ENCODE measurements at places on chromosomes 5 and 9.

DNA sequence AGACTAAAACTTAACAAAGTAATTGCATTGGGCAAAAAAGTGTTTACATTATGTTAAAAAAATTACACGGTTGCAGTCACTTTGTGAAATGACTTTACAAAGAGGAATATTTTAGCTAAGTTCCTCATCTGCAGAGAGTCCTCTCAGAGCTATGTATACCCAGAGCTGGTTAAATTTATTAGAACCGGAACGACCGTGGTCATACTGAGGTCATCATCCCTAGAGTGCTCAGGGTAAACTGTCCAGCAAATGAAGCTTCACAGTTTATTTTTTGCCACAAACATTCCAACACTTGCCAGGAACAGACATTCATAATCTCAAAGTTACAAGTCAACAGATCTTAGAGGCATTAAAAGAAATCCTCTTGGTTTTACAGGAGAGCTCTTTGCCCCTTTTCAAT is 897 bp downstream of the ROPN1L start:
- no peaks in the 10 kb centered on the region for H3K27me3 ChIP-seq
- H3K4me3 ChIP-seq = no peak overlapping the region
- no peak overlapping the region for H3K27ac ChIP-seq
- DNase-seq = no peak

- DNase-seq = no peak
- no peaks in the 10 kb centered on the region for H3K4me1 ChIP-seq
- H3K4me3 ChIP-seq = no peak overlapping the region
- no peaks in the 10 kb centered on the region for H3K27me3 ChIP-seq
- H3K36me3 ChIP-seq = no peaks in the 10 kb centered on the region
Observed at GRCh38 chr5:158392753-158393152, 533.8 kb upstream of the CLINT1 start.

DNA sequence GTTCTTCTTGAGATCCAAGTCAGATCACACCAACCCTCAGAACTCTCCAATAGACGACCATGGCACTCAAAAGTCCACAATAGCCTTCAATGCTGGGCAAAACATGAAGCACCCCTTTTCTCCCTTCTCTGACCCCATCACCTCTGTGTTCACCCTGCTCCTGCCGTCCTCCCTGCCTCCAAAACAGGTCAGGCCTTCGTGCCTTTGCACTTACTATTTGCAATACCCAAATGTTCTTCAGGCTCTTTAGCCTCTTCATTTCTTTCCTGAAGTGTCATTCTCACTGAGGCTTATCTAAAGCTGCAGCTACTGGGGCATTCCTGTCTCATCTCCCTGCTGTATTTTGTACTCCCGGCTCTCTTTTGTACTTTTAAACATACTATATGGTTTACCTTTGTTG is 2.0 kb upstream of the ROPN1L start:
- peaks cover 5% of the 10 kb centered on the region for H3K36me3 ChIP-seq
- no peak overlapping the region for H3K4me3 ChIP-seq

DNA sequence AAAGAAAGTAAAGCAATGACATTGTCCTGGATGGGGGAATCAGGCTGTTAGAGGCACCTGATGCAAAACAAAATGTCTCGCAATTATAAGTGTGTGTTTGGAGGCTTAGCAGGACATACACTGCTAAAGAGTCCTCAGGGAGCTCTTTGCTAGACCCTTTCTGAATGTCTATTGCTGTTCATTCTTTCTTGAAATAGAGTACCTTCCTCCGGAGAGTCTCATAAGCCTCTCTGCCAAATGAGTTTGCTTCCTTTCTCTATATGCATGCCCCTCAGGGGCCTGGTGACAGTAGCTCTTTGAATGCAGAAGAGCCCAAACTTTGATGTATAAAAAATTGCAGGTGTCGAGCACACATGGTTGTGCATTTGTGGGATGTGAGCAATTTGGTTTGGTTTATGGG is 26.4 kb upstream of the ADAMTSL1 start:
- H3K4me1 ChIP-seq = no peaks in the 10 kb centered on the region
- H3K27ac ChIP-seq = peak overlapping the region; percentile 75
- DNase-seq = no peak
- H3K27me3 ChIP-seq = no peaks in the 10 kb centered on the region

DNA sequence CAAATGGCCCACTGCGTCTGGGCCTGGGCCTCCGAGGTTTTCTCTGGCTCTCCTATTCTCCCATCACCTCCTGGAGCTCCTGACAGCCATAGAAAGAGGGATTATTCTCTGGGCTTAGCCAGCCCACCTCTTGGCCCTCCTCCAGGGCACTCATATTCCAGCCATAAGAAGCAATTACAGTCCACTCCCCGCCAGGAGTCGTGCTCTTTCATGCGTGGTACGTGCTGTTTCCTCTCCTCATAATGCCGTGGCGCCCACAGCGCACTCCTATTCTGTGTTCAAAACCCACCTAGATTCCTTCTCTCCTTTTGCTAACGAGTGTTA is 240.8 kb upstream of the ZNF462 start:
- H3K4me3 ChIP-seq = no peak overlapping the region
- H3K36me3 ChIP-seq = no peaks in the 10 kb centered on the region
- no peaks in the 10 kb centered on the region for H3K4me1 ChIP-seq
- H3K27me3 ChIP-seq = no peaks in the 10 kb centered on the region
- no peak for DNase-seq

DNA sequence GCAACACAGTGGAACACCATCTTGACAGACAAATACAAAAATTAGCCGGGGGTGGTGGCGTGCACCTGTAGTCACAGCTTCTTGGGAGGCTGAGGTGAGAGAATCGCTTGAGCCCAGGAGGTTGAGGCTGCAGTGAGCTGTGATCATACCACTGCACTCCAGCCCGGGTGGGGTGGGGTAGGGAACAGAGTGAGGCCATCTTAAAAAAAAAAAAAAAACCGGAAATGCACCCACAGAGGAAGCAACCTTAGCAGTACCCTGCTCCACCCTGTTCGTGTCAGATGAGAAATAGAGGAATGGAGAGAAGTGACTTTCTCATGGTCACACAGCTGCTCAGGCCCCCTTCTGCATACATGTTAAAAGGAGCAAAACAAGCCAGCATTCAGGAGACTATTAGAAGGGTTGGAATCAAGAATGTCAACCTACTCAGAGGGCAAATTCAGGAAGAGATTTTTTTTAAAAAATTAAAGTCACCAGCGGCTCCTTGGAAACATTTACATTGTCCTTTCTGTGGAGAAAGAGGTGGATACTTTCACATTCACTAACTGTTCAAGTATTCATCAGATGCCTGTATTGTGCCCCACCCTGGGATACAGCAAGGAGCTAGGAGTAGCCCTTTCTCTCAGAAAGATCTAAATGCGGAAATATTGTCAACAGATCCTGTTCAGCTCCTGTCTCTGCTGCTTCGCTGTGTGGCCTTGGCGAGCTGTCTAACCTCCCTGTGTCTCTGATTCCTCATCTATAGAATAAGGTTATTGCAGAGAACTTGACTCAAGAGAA is 41.0 kb downstream of the CYFIP2 start:
- H3K27me3 ChIP-seq = no peaks in the 10 kb centered on the region
- H3K4me1 ChIP-seq = no peaks in the 10 kb centered on the region
- no peak overlapping the region for H3K27ac ChIP-seq
- H3K4me3 ChIP-seq = no peak overlapping the region

- no peaks in the 10 kb centered on the region for H3K27me3 ChIP-seq
- peak overlapping the region; percentile 91 for H3K27ac ChIP-seq
- H3K4me1 ChIP-seq = peaks cover 52% of the 10 kb centered on the region
- no peaks in the 10 kb centered on the region for H3K36me3 ChIP-seq
- no peak overlapping the region for H3K4me3 ChIP-seq
Observed at GRCh38 chr5:38468978-38469706, 87.3 kb downstream of the LIFR start.

DNA sequence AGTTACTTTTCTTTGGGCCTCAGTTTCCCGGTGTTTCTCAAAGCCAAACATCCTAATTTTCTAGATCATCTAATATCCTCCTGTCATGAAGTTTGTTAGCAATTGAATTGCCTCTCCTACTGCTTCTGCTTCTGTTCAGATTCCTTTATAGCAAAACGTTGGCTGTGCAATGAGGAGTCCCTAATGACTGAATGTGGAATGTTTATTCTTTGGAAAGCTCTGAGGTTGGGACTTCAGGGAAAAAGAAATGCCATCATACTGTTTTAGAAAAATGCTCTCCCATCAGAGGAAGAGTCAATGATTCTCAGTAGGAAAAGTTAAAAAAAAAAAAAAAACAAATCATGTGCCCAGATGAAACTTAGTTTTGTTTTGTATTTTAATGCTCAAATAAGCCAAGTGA is 268.7 kb upstream of the PAPPA start:
- DNase-seq = no peak
- no peaks in the 10 kb centered on the region for H3K27me3 ChIP-seq
- H3K27ac ChIP-seq = no peak overlapping the region
- peaks cover 3% of the 10 kb centered on the region for H3K4me1 ChIP-seq
- H3K36me3 ChIP-seq = no peaks in the 10 kb centered on the region

- DNase-seq = no peak
- no peaks in the 10 kb centered on the region for H3K36me3 ChIP-seq
- H3K4me3 ChIP-seq = no peak overlapping the region
- H3K27ac ChIP-seq = no peak overlapping the region
- no peaks in the 10 kb centered on the region for H3K4me1 ChIP-seq
- H3K27me3 ChIP-seq = no peaks in the 10 kb centered on the region
Observed at GRCh38 chr5:123425431-123425830, 2.2 kb upstream of the CEP120 start.

- H3K36me3 ChIP-seq = no peaks in the 10 kb centered on the region
- no peaks in the 10 kb centered on the region for H3K4me1 ChIP-seq
- H3K27ac ChIP-seq = no peak overlapping the region
- no peak for DNase-seq
Observed at GRCh38 chr9:119501374-119501773, 132.1 kb upstream of the BRINP1 start.

DNA sequence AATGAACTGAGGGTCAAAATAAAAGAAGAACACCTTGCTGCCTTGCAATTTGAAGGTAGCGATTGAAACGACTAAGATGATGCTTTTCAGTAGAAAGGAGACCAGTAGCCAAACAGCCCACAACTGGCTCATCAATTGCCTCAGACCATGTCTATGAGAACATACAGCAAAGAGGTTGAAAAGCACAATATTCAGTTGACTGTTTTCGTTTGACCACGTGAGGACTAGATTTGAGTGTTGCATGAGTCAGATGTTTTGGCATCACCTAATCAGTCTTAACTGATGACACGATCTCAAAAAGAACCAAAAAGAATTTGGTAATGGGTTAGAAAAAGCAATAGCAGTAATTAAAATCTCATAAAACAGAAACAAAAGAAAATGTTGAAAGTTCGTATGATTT is 82.7 kb upstream of the IL7R start:
- H3K4me3 ChIP-seq = no peak overlapping the region
- no peak for DNase-seq

GRCh38 chr5:41748631-41749030 is 121.6 kb downstream of the OXCT1 start:
- H3K27ac ChIP-seq = peak overlapping the region; percentile 24
- DNase-seq = no peak
- peaks cover 9% of the 10 kb centered on the region for H3K4me1 ChIP-seq
- no peak overlapping the region for H3K4me3 ChIP-seq

DNA sequence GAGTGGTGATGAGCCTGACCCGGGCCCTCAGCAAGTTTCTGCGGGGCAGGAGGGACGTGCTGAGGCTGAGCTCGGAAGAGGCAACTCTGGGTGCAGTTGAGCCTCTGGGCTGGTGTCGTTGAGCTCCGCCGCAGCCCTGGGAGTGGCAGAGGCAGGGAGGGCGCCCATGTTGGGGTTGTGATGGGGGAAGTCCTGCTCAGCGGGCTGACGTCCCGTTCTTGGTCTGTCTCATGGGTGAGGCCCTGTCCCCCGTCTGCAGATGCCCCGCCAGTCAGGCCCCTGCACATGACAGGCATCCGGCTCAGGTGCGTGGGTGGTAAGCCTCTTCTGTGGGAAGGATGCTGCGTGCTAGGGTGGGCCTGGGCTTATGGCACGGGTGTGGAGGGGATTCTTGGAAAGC is 64.3 kb downstream of the RXRA start:
- H3K27ac ChIP-seq = no peak overlapping the region
- no peaks in the 10 kb centered on the region for H3K27me3 ChIP-seq
- H3K36me3 ChIP-seq = no peaks in the 10 kb centered on the region
- no peak for DNase-seq

All from ascending aorta (tissue), 2 donors.